Adipocyte (in vitro differentiated cells): ENCODE measurements at places on chromosomes 2 and 18.

DNA sequence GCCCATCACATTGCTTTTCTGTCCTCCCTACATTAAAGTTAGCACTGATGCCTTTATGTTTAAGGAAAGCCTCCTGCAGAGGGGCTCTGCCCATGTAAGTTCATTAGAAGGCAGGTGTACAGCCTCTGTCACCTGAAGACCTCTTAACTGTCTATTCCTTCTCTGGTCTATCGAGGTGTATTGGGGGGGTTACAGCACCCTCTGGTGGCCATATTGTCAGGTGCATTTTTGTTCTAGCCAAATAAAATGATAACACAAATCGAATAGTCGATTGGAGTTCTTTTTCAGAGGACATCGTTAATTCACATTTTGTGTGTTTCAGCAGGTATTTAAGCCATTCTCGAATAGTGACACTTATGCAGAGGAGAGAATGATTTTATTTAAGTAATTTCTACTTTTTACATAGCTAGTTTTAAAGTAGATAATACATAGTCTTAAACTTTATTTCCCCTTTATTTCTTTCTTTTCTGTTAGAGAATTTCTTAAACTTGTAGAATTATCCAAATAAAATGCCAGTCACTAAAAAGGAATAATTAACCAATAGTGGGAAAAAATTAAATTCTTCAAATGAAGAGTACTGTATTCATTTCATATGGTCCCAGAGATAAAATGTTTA is 136.8 kb downstream of the NEDD4L start:
- DNase-seq: peak; percentile 74

DNA sequence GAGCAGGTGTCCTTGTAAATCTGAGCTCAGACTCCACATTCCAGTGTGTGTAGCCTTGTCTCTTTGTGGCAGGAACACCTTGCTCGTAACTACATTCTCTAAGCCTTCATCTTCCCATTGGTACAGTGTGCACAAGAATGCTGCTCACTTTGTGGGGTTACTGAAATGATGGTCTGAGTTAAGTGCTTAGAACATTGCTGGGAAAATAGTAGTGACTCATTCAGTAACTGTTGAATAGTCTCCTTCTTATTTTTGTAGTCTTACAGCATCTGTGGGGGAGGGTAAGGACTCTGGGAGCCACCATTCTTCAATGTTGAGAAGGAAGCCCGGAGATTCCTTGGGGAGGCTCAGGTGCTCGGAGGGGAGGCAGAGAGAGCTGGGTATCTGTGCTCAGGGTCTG is 236.0 kb upstream of the HDAC4 start:
- no peak for DNase-seq

- no peak for DNase-seq
Observed at GRCh38 chr2:88842656-88843460, 151.4 kb downstream of the RPIA start.

GRCh38 chr2:55111570-55112228 is 61.4 kb upstream of the RTN4 start:
- DNase-seq: peak; percentile 96

GRCh38 chr2:23387221-23387550 is 2.2 kb downstream of the KLHL29 start:
- DNase-seq: no peak

- DNase-seq: no peak
Observed at GRCh38 chr2:197057959-197058358, 131.5 kb upstream of the PGAP1 start.

DNA sequence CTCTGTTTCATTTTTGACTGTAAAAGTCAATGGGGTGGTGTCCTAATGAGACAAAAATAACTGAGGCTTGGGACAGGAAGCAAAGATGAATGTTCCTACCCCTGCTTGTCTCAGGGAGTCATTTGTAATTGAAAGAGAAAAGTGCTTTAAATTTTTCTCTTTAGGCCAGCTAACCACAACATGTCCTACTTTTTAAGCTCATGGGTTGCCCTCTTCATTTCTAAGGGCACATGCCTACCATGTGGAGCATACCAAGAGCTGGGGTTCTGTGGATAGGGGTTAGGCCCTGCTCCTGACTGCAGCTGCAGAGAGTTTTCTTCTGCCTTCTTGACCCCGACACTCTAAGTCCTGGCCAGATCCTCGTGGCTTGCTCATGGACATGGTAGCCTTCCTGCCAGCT is 96.8 kb upstream of the ARL4C start:
- DNase-seq: peak; percentile 52

DNA sequence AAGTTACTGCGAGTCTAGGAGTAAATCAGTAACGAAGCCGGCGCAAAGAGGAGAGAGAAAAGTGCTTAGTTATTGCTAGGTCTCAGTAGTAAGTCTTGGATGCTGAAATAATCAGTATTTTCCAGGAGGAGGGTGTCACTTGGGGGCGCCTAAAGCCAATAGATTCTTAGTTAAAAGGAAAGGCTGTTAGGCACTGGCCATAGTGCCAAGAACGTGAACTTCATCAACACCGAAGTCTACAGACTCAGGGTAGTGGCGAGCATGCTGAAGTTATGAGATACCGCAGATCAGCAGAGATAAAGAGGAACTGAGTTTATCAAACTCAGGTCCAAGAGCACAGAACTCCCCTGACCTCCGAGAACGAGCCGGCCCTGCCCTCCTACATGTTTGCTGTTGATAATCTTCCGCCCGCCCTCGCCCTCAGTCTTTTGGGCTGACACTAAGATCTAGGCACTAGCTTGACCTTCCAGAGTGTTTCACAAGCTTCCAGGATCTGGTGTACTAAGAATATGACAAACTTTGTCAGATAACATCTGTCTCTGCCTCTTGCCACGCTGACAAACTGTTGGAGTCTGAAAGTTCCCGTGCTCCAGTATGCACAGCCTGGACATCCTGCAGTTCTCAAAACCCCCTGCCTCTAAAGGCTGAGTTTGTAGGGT is 49.2 kb downstream of the CYB5A start:
- DNase-seq: no peak

GRCh38 chr2:198697218-198697617 is 760.5 kb downstream of the SATB2 start:
- DNase-seq: no peak
